Kidney (tissue), 22 donors: ENCODE measurements at places on chromosomes 16 and 17. TPM values are rescaled to one million over a fixed set of nuclear protein-coding genes. Genes with fewer than 3 reads are reported as not detected.
A peak's percentile ranks its signal among the peaks of the same experiment; 100 is the strongest.

GRCh38 chr17:4939546-4939795, 375 bp downstream of the SLC25A11 start:
- H3K4me1 ChIP-seq = peaks cover 18% of the 10 kb centered on the region
- H3K36me3 ChIP-seq = peaks cover 32% of the 10 kb centered on the region
- H3K4me3 ChIP-seq = peak overlapping the region; percentile 80
- H3K27me3 ChIP-seq = no peaks in the 10 kb centered on the region
- H3K27ac ChIP-seq = peak overlapping the region; percentile 87

DNA sequence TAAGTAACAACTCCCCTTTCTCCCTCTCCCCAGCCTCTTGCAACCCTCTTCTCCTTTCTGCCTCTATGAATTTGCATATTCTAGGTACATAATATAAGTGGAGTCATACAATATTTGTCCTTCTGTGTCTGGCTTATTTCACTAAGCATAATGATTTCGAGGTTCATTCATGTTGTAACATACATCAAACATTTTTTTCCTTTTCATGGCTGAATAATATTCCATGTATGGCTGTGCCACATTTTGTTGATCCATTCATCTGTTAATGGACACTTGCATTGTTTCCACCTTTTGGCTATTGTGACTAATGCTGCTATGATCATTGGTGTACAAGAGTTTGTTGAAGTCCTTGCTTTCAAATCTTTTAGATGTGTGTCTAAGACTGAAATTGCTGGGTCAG, 17.6 kb upstream of the FA2H start:
- H3K4me1 ChIP-seq = no peaks in the 10 kb centered on the region
- no peaks in the 10 kb centered on the region for H3K36me3 ChIP-seq
- no peaks in the 10 kb centered on the region for H3K27me3 ChIP-seq
- no peak overlapping the region for H3K4me3 ChIP-seq
- no peak overlapping the region for H3K27ac ChIP-seq
- no peak for DNase-seq

DNA sequence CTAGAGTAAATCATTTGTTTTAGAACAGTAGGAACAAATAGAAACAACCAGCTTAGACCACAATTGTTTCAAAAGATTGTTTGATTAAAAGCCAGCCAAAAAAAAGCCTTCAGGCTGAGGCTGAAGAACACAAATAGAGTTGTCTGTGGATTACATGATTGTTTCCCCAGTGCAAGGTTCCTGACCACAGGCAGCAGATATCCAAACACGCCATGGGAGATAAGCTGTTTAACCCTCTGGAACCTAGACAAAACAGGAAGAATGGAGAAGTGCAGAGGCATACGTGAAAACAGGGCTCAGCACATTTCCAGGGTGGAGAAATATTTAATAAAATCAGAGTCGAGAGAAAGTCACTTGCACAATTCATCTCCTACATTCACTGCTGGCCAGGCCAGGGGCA, 21.0 kb downstream of the ATPAF2 start:
- no peak overlapping the region for H3K27ac ChIP-seq
- no peaks in the 10 kb centered on the region for H3K27me3 ChIP-seq
- no peak overlapping the region for H3K4me3 ChIP-seq
- no peaks in the 10 kb centered on the region for H3K4me1 ChIP-seq
- no peak for DNase-seq

GRCh38 chr16:81585785-81586184, 141.2 kb downstream of the CMIP start:
- no peak overlapping the region for H3K27ac ChIP-seq
- DNase-seq = peak; percentile 21
- H3K27me3 ChIP-seq = no peaks in the 10 kb centered on the region
- no peak overlapping the region for H3K4me3 ChIP-seq

GRCh38 chr17:72772331-72772821, 320.1 kb downstream of the SLC39A11 start:
- H3K4me1 ChIP-seq = no peaks in the 10 kb centered on the region
- H3K36me3 ChIP-seq = no peaks in the 10 kb centered on the region
- H3K4me3 ChIP-seq = no peak overlapping the region
- H3K27me3 ChIP-seq = no peaks in the 10 kb centered on the region

Gene SDR42E2
- not detected for polyA plus RNA-seq
